ENCODE measurements at places on chromosomes 6 and 20. TPM values are rescaled to one million over a fixed set of nuclear protein-coding genes. Genes with fewer than 3 reads are reported as not detected.

The CSNK2B gene
- 211 TPM for total RNA-seq

The MEI4 gene
- total RNA-seq, result not detected

The SLA2 gene
- total RNA-seq, result not detected

The HSPA12B gene
- not detected for total RNA-seq

The PRSS16 gene
- total RNA-seq, result not detected

The CPNE5 gene
- total RNA-seq, result 1.2 TPM

The ELOVL2 gene
- 0.05 TPM for total RNA-seq

The MOXD1 gene
- total RNA-seq, result 6.5 TPM

The PRND gene
- total RNA-seq, result not detected

The SCGN gene
- total RNA-seq, result not detected

The CCDC170 gene
- 0.21 TPM for total RNA-seq

The C6orf15 gene
- total RNA-seq, result 1.2 TPM

The NNAT gene
- 0.19 TPM for total RNA-seq

The C20orf144 gene
- total RNA-seq, result 0.24 TPM

The DUSP15 gene
- 0.64 TPM for total RNA-seq

The SRSF12 gene
- total RNA-seq, result not detected

The MAP1LC3A gene
- total RNA-seq, result 104 TPM

The NRSN1 gene
- total RNA-seq, result not detected

The SNX21 gene
- total RNA-seq, result 131 TPM

The CALHM6 gene
- not detected for total RNA-seq

The RFX6 gene
- not detected for total RNA-seq

The PAX1 gene
- not detected for total RNA-seq

The CTAGE9 gene
- not detected for total RNA-seq

The TXLNB gene
- total RNA-seq, result 65.8 TPM

The BHLHE23 gene
- not detected for total RNA-seq

The MYL9 gene
- 190 TPM for total RNA-seq

The COL21A1 gene
- 3.3 TPM for total RNA-seq

The RAD21L1 gene
- 0.57 TPM for total RNA-seq

The TCP11 gene
- total RNA-seq, result not detected

The WFDC2 gene
- not detected for total RNA-seq

The ADAM33 gene
- total RNA-seq, result 0.72 TPM

The FAM50B gene
- total RNA-seq, result 6.8 TPM

The CYB5R4 gene
- 24.6 TPM for total RNA-seq

The SIGLEC1 gene
- 1.3 TPM for total RNA-seq

The SIRPB2 gene
- total RNA-seq, result not detected

The GJA10 gene
- not detected for total RNA-seq

The PRR18 gene
- not detected for total RNA-seq

The CALHM5 gene
- 5.4 TPM for total RNA-seq

The SYNDIG1 gene
- not detected for total RNA-seq

The TPD52L1 gene
- total RNA-seq, result 97.1 TPM

The MUCL3 gene
- not detected for total RNA-seq

The TENT5A gene
- 9.7 TPM for total RNA-seq

Measured in myocyte (in vitro differentiated cells).